D341Med (cell line): ENCODE measurements at places on chromosomes 6 and 20.

DNA sequence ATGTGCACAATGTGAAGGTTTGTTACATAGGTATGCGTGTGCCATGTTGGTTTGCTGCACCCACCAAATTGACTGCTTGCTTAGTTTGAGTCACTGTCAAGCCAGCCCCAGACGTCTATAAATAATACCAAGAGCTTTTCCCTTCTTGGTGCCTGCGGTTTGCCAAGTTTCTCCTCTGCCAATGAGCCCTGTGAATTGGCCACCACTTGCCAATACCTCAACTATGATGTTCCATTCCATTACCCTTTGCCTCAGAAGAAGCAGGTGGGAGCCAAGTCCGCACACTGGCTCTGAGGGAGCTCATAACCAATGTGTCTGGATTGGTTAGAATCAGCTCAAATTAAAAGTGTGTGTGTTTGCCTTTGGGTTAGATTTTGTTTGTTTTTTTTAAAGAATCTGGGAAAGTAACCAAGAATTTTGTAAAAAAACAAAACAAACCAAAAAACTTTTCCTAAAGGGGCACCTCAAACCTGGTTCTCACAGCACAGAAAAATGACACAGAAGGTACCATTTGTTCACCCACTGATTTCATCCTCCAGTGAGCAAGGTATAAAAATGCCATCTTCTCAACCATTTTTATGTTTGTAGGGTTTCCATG lies 244.7 kb upstream of the PRND start:
- DNase-seq, result no peak

GRCh38 chr20:38726804-38727606 lies 2.7 kb downstream of the SLC32A1 start:
- peak; percentile 64 for DNase-seq

DNA sequence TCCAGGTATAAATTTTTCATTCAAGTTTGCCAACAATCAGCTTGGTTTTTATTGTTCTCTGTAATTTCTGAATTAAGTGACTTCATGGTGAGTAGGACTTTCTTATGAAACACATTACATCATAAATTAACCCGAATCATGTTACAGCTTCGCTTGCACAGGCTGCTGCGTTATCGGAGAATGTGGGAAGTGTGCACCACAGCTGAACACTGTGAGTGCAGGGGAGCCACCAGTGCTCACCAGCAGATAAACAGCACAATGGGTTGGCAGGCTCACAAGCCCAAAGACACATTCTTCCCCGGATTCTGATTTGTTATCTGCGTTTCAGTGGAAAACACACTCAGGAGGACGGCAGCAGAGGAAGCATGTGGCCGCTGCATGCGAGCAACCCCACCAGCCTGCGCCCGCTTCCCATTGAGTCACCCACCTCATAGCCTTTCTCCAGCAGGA lies 121.1 kb downstream of the GMDS start:
- no peak for DNase-seq

- no peak for DNase-seq
Measured at GRCh38 chr6:163777716-163778115, 363.2 kb downstream of the QKI start.

DNA sequence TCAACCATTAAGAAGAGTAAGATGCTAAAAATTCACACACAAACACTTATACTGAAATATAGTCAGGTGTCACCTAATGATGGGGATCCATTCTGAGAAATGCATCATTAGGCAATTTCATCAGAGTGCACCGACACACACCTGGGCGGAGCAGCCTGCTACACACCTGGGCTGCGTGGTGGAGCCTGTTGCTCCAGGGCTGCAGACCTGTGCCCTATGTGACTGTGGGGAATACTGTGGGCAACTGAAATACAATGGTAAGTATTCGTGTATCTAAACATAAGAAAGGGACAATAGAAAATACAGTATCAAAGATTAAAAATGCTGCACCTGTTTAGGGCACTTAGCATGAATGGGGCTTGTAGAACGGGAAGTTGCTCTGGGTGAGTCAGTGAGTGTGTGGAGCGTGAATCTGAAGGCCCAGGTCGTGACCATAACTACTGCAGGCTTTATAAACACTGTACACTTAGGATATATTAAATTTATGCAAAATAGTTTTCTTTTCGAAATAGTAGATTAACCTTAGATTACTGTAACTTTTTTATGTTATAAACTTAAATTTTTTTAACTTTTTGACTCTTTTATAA lies 124.4 kb upstream of the AFDN start:
- DNase-seq, result no peak

GRCh38 chr6:42961020-42961470 lies 491 bp downstream of the GNMT start:
- no peak for DNase-seq

GRCh38 chr20:37484331-37484730 lies 36.7 kb upstream of the NNAT start:
- DNase-seq, result no peak

DNA sequence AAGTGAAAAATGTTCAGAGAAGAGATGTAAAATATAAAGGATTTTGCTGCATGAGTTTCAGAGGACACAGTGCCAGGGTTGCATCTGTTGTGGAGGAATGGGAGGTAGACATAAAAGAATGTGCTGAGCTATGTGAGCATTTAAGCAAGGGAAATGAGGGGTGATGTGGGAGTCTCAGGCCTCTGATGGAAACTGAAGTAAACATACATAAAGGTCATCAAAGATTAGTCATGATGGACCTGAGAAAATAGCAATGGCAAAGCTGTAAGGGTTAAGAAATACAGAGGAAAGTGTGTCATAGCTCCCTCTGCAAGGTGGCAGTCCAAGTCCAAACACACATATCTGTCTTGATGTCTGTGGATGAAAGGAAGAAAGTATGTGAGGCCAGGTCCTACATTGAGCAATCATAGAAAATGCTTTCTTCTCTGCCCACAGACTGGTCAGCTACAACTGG lies 306.6 kb upstream of the ECI2 start:
- no peak for DNase-seq

DNA sequence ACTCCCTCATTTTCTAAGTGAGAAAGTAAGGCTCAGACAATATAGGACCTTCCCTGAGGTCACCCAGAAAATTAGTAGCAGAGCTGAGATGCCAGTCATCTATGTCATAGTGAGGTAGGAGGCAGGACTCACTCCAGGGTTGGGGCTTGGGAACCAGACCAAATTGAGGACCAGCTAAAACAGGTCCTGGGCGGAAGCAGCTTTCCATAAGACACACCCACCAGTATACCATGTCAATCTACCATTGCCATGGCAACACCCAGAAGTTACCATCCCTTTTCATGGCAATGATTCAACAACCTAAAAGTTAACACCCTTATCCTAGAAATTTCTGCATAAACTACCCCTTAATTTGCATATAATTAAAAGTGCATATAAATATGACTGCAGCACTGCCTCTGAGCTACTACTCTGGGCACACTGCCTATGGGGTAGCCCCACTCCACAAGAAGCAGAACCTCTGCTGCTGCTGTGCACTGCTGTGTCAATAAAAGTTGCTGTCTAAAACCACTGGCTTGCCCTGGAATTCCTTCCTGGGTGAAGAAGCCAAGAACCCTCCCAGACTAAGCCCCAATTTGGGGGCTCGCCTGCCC lies 30.3 kb upstream of the OCSTAMP start:
- DNase-seq, result no peak

GRCh38 chr20:59802471-59803221 lies 130.8 kb downstream of the SYCP2 start:
- DNase-seq, result peak; percentile 14

GRCh38 chr6:92159046-92159445 lies 1260.3 kb downstream of the EPHA7 start:
- DNase-seq, result peak; percentile 6

- no peak for DNase-seq
Measured at GRCh38 chr6:84718038-84718955, 46.1 kb downstream of the TBX18 start.

- no peak for DNase-seq
Measured at GRCh38 chr6:2563635-2564034, 187.1 kb downstream of the MYLK4 start.

- DNase-seq, result no peak
Measured at GRCh38 chr6:1903780-1904465, 294.2 kb downstream of the FOXC1 start.

GRCh38 chr6:156658186-156658965 lies 118.8 kb upstream of the ARID1B start:
- DNase-seq, result no peak

DNA sequence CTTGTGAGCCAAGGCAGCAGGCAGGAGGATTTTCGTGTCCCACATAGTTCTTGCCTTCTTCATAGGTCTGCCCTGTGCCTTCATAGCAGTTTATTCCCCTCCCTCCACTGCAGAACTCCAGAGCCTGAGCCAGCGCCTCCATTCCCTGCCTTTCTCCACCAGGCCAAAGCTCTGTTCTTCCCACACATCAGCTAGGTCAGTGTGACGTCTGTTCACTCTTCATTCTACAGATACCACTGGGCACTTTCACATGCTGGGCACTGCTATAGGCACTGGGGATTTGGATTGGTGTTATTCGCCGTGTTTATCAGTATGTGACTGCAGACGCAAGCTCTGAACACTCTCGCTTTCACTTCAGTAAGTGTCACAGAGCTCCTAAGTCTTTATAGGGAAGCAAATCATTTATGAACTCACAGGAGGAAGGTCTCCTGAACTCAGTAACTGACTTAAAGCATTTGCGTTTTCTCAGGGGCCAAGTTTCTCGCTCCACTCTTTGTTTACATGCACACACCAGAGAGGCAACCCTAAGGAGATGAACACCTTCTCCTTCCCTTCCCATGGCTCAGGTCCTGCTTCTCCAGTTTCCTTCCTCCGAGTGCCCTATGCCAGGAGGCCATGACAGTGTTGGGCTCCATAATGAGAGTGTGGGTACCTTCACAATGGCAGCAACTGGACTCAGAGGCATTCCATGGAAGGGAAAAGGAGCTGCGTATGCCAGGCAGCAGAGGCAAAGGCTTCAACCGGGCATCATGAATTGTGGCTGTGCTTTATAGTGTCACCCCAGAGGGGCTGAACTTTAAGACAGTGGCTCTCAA lies 6.3 kb upstream of the APMAP start:
- no peak for DNase-seq

DNA sequence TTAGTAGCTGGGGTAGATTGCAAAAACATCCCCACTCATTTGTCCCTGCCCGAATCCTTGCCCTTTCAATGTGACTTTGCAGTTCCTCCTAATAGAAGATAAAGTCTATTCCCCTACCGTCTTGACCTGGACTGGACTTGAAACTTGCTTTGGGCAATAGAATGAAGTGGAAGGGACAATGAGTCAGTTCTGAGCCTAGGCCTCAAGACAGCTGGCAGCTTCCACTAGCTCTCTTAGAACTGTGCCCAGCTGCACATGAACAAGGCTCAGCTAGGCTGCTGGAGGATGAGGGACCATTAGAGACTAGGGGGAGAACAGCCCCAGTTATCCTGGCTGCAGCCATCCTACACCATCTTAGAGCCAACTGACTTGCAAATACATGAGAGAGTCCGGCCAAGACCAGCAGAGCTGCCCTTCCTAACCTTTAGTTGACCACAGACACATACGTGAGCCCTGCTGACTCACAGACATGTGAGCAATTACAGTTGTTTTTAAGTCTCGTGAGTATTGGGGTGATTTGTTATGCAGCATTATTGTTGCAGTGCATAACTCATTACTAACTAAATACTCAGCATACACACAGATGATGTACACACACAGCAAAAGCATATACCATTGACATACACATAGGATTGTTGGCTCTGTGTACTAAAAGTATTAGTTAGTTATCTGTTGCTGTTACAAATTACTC lies 105.5 kb downstream of the DHX35 start:
- DNase-seq, result no peak

DNA sequence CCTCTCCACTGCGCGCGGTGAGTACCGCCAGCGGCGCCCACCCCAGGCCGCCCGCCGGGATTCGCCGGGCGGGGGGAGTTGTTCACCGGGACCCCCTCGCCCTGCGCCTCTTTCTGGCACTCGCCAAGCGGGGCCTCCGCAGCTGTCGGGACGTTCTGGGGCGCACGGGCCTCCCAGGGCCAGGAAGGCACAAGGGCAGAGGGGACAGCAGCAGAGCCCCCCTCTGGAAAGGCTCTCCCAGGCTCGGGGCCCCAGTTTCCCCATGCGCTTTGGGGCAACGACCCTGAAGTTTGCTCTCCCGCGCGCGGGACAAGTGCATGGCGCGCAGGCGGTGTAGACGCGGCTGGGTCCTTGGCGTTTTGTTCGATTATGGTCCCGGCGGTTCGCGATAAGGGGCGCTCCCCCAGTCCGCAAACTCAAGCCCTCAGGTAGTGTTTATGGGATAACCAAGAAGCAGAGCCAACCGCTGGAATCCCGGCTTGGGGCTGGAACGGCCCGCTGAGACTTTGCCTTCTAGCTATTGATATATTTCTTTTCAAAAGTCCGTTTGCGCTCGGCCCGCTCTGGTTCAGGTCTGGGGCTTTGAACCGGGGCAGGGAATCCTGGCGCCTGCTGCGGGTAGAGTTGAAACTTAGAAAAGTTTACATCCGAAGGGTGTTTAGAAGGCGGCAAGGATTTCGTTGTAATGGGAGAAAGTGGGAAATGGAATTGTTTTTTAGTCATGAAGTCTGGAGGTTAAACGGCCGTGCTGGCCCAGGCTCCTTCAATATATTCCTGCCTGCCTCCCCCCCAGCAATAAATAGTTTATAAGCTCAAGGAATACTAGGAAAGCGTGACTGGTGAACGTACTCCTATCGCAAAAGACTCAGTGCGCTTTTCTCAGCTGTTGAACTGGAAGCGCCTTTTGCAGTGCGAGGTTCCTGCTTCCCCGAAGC lies 595 bp downstream of the EYA2 start:
- DNase-seq, result peak; percentile 67

DNA sequence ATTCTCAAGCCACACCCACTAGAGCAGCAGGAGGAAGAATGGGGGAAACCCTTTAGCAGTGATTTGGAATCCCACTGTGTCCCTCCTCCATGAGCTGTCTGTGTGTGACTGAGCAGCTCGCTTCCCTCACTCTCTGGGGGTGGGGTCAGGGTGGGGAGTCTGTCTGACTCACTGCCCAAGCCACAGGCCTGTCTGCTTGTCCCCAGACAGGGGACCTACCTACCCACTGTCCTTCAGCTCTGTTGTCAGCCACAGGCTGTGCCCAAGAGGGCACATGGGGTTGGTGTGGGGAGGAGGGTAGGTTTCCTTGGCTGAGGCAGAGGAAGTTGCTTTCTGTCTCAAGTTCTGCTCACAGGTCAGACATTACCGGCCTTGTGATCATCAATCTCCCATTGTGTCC lies 127.0 kb downstream of the MAFB start:
- no peak for DNase-seq
